ENCODE measurements at places on chromosomes 4 and X. TPM values are rescaled to one million over a fixed set of nuclear protein-coding genes. Genes with fewer than 3 reads are reported as not detected.

DNA sequence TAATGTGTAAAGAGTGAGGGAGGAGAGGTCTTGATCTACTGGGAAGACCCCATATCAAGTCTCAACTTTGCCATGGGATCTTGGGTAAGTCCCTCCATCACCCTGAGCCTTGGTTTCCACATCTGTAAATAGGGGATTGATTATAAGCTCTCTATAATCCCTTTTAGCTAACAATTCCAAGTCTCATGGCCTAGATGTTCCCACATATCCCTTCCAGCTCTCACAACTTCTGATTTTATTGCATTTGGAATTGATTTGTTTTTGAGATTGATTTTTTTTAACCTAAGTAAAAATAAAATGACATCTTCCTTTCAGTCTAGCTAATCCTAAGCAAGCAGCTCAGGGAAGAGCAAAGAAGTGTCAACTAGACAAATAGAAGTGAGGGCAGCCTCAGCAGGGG, 29.8 kb downstream of the SMIM20 start:
- no peak for DNase-seq

- peak; percentile 21 for DNase-seq
Measured at GRCh38 chr4:112514647-112515197, 1.3 kb downstream of the NEUROG2 start.

FAM236A gene
- not detected for total RNA-seq

CT45A5 gene
- not detected for total RNA-seq

Measured in endothelial cell (in vitro differentiated cells).